ENCODE measurements at places on chromosomes 12 and 14.

DNA sequence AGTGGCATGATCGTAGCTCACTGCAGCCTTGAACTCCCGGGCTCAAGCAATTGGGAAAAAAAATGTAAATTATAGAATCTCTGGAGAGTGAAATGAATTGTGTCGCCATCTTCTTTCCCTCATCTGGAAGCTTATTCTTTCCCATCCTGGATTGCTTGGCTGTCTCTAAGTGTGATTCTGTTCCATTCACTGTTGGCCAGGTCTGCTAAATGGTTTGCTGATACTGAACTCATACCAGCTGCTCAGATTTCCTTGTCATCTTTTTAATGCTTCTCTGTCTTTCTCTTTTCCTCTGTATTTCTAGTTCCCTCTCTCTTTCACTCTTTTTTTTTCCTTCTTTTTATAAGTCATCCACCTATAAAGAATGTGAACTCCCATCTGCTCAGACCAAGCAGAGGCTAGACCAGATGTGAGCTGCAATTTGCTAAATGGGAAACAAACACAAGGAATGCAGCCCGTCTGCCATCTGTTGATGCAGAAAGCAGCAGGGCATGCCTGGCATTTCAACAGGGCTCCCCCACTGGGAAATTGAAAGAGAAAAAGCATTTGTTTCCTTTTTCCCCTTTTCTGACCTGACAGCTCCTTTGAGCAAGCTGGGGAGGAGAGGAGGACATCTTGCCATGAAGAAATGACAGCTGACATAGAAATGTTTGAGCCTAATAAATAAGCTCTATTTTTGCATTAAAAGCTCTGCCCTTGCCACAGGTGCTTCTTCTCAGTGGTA is 1823.6 kb upstream of the FLRT2 start:
- no peak for DNase-seq

DNA sequence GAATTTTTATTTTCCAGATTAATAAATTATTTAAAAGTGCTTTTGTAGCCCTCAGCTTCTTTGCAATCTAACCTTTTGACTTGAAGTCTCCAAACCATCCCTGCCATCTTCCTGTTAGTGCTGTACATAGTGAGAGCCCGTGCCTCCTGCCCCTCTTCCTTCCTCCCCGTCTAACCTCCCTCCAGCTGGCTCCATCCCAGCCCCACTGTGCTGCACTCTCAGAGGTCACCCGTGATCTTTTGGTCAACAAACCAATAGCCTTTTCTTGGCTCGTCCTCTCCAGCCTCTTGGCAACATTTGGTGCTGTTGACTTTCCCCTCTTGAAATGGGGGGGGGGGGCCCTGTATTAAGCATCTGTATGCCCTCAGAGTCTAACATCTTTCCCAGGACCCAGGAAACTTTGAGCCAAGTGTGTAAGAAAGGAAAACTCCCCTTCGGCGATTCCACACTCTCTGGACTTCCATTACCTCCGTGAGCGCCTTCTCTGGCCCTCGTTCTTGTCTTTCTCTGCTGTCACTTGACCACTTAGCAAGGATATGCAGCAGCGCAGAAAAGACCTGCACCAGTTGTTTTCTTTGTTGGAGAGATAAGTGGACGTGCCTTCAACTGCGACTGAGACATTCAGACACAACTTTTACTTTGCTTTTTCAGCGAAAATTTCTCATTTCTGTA is 44.1 kb downstream of the FBXW8 start:
- no peak for DNase-seq

- DNase-seq: no peak
Observed at GRCh38 chr12:6773590-6774351, 1.5 kb downstream of the LAG3 start.

DNA sequence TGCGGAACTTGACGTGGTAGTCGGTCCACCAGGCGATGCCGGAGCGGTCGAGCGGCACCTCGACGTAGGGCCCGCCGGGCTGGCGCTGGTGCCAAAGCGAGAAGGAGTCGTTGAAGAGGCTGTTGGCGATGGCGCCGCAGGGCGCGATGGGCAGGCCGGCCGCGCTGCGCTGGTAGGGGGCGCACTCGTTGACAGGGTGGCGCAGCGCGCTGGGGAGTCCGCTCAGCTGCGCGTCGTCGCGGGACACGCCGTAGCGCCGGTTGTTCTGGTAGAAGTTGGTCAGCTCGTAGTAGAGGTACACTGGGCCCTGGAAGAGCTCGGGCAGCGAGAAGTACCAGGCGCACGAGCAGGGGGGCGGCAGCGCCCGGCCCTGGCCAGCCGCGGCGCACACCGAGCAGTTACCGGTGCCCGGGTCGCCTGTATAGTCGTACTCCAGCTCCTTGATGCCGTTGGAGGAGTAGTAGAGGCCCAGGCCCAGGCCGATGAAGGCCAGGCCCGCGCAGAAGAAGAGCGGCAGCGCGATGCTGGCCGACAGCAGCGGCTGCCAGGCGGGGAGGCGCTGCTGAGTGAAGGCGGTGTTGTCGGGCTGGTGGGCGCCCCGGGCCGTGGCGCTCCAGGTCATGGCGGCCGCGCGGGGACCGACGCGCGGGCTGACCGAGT is 482 bp downstream of the TMEM30B start:
- DNase-seq: peak; percentile 83
